DMS153 (cell line): ENCODE measurements at places on chromosomes 12 and 14.
A peak's percentile ranks its signal among the peaks of the same experiment; 100 is the strongest.

DNA sequence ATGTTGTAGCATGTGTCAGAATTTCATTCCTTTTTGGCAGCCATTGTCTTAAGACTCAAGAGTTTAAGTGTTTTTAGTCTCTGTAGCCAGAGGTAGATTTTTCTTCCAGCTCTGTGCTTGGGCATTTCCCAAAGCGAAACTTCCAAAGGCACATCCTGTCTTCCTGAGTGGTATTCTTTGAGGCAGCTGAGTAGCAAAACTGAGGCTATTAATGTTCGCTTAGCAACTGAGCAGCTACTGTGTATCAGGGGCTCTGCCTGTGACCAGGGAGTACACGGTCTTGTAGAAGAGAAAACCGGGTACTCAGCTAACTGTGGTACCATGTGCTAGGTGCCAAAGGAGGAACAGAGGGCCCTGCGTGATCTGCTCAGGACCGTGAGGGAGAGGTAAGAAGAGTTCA, 52.0 kb downstream of the ETV6 start:
- DNase-seq, result no peak

DNA sequence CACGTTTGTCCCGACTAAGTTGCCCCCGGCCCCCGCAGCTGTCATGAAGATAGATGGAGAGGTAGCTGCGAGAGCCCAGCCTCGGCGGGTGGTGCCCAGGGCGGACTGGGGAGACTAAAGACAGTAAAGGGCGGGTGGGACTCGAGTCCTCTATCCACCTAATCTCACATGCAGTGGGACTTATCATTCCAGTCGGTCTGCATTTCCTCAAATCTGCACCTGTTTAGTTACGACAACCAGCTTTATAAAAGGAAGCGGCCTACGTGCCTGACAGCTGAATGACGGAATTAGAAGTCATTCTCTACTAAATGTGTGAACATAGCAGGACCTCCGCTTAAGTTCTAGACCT, 109.8 kb upstream of the EGLN3 start:
- DNase-seq, result no peak

- DNase-seq, result no peak
These were observed 208.5 kb downstream of the RAD51B start for GRCh38 chr14:68028075-68028474.

GRCh38 chr14:100155049-100155621, 4.3 kb downstream of the DEGS2 start:
- no peak for DNase-seq

DNA sequence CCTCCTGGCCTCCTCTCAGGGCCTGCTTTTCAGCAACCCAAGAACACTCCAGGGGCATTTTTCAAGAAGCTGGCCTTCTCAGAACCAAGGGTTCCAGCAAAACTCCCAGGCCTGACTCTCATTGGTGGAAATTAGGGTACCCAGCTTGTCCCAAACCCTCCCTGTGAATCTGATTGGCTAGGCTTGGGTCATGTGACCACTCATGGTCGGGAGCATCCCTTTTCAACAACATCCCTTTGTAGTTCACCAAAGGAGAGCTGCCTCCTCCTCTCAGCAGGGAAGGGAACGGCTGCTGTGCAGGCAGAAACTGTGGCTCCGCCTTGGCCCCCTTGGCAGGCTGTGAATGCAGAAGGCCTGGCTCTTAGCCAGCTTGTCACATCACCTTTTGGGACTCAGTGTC, 94.5 kb downstream of the AACS start:
- no peak for DNase-seq

- no peak for DNase-seq
These were observed 133.2 kb downstream of the SLC35F4 start for GRCh38 chr14:57732463-57733285.

GRCh38 chr12:124532331-124532750, 35.1 kb downstream of the NCOR2 start:
- no peak for DNase-seq

GRCh38 chr14:60514378-60514740, 5.4 kb downstream of the SIX6 start:
- no peak for DNase-seq

DNA sequence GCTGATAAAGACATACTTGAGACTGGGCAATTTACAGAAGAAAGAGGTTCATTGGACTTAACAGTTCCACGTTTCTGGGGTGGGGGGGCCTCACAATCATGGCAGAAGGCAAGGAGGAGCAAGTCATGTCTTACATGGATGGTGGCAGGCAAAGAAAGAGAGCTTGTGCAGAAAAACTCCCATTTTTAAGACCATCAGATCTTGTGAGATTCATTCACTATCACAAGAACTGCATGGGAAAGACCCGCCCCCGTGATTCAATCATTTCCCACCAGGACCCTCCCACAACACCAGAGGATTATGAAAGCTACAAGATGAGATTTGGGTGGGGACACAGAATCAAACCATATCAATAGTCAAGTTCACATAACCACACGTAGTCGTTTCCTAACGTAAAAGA, 85.5 kb downstream of the USP15 start:
- no peak for DNase-seq

GRCh38 chr14:76716285-76716684, 45.0 kb upstream of the VASH1 start:
- DNase-seq, result no peak

GRCh38 chr12:127726671-127727315, 540.2 kb upstream of the TMEM132C start:
- no peak for DNase-seq

- DNase-seq, result no peak
These were observed 150.5 kb downstream of the PELI2 start for GRCh38 chr14:56268673-56269072.

DNA sequence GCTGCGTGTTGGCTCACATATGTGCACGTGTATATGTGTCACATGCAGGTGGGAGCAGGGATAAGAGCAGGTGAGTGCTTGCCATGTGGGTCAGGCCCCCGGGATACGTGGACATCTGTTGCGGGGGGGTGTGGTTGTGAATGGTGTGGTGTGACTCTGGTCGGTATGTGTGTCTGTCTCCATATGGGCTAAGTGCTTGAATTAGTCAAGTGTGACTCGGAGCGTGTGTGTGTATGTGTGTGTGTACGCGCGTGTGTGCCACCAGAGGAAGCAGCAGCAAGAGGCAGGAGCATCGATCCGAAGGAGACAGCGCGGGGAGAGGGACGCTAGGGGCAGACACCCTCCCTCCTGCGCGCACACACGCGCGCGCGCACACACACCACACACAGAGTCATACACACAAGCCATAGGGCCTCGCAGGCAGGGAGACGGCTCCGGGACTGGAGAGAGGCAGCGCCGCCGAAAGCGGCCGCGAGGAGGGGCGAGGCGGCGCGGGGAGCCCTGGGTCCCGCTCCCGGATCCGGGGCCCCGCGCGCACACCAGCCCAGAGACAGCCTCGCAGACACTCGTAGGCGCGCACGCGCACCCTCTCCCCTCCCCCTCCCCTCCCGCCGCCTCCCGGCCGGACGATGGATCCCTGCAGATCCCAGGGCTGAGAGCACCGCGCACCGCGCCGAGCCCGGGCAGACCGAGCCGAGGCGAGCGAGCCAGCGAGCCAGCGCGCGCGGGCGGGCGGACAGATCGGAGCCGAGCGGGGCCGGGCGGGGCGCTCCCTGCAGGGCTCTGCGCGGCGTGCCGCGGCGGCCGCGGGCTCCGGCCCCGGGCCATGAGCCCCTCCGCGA, at the start of gene ASIC1:
Gene ASIC1, plus strand, starts transcription at position 597 of the 842 bp plus-strand sequence. CDS start 1,171 bp downstream, outside the sequence.
- DNase-seq, result peak; percentile 8

DNA sequence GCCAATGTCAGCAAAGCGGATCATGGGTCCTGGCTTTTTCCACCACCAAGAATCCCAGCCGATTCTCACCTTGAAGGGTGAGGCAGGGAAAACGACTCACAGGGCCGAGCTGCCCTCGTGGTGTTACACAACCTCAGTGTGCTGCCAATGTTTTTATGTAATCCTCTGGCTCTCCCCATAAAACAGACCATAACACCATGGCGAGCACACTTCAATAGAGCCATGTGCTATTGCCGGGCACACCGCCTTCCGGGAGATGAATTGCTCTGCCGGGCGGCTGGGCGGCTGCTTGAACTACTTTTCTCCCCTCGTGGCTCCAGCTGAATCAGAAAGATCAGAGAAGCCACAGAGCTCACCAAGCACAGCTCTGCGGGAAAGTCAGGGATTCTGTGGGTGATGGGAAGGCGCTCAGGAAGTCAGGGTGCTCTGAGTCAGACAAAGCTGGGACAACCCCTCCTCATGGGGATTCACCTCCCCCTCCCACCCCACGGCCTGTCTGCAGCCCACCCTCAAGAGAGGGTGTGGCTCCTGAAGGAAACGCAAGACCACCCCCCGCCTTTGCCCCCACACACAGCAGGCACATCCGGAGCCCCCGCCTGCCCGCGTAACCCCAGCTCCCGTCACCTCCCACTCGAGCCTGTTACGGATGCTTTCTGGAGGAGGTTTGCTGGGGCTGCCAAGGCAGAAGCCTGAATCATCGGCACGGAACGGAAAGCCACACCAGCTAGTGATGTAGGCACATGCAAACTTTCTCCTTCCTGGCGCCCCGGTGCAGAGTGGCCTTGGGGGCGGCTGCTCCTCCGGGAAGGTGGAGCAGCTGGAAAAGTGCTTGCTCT, 1.8 kb downstream of the GALNT9 start:
- DNase-seq, result peak; percentile 62

GRCh38 chr12:46675736-46676135, 150.1 kb downstream of the SLC38A4 start:
- no peak for DNase-seq

GRCh38 chr14:100564512-100564911, 22.7 kb downstream of the BEGAIN start:
- no peak for DNase-seq

DNA sequence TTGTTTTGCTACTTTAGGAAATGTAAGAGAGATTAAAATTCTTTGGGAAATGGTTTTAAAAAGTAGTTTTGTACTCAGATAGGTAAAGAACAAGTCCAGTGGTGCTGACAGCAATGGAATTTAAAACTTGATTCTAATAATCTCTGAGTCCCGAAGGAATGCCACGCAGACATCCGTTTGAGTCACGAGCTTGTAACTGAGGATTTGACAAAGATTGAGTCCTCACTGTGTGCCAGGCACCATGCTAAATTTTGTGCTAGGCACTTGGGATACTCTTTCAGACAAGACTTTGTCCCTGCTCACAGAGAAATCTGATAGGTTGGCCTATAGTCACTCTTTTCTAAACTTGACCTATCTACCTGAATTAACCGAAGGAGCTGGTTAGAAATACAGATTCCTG, 12.7 kb downstream of the FLRT2 start:
- no peak for DNase-seq

GRCh38 chr14:99819514-99819913, 26.3 kb downstream of the EML1 start:
- no peak for DNase-seq

- DNase-seq, result peak; percentile 7
These were observed 285.2 kb upstream of the SYT10 start for GRCh38 chr12:33724867-33725266.

DNA sequence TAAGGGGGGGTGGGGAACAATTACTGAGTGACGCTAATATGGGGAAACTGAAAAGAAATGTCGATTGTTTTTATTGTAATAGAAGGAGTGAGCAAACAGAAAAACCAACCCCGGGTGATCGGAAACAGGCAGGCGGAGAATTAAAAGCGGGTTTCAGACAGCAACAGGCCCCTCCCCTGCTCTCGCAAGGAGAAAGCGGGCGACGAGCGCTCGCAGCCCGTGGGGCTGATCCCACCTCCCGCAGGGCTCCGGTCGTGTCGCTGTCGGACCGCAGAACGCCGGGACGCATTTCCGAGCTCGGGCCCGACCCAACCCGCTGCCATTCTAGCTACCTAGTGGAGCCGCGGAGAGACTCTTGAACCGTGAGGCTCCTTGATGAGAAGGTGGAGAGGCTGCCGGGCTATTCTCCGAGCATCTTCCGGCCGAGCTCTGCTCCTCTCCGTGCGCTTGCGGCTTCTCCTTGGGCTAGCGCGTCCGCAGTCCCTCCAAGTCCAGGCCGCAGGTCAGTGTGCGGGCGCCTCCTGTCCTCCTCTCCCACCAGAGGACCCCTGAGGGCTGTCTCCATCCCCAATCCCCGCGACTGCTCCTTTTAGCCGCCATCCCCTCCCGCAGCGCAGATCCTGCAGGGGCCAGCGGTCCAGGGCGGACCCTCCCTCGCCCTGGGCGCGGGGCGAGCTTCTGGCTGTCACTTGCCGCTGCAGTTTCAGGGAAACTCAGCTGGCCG, 4.1 kb upstream of the PAX9 start:
- DNase-seq, result no peak

DNA sequence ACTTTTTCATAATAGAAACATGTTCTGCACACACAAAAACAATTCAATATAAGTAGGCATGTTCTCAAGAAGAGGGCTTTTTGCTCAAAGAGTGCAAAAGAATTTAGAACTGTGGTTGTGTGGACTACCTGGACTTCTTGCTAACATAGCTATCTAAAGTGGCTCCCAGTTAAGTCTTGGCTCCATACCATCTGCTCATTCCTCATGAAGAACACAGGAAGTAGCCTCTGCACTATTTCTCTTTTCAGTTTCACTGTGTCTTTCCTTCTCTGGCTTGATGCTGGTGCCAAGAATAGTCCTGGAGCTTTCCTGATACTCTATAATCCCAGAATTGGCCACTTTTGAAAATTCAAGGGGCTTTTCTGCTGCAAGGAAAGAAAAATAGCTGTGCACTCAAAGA, 127.4 kb downstream of the CCER1 start:
- no peak for DNase-seq

GRCh38 chr12:90281154-90281868, 572.7 kb upstream of the ATP2B1 start:
- no peak for DNase-seq

- DNase-seq, result no peak
These were observed 51.5 kb downstream of the ZC3H14 start for GRCh38 chr14:88614218-88614907.

GRCh38 chr12:128810182-128811127, 13.3 kb downstream of the SLC15A4 start:
- DNase-seq, result no peak

DNA sequence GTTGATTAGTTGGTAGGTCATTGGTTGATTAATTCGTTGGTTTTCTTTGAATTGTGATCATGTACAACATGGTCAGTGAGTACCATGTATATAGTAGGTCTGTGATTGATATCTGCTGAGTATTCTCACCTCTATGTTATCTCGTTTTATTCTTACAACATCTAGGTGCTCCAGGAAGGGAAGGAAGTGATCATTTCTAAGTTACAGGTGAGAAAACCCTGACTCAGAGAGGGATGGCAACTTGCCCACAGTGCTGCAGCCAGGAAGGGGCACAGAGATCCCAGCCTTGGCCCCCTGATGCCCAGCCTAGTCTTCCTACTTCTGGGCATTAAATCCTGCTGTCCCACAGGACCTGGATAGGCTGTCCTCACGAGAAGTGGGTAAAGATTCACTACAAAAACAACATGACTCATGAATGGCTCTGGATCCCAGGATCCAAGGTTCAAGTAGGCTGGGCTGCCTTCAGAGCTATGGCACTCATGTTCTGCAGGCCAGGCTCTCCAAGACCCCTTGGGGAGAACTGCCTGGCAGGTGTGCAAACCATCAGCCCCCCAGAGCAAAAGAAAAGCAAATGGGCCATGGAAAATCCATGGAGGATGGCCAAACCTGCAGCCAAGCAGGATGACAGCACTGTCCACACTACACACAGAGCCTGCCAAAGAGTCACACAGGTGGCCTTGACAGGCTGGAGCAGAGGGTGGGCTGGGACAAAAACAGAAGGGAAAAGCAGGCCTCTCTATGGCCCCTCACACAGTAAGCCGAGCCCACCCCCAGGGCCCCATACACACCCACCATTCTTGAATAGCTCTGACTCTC, 146.2 kb downstream of the BCL11B start:
- no peak for DNase-seq

- DNase-seq, result no peak
These were observed 148.8 kb upstream of the E2F7 start for GRCh38 chr12:77214136-77214535.

GRCh38 chr12:115752913-115753726, 524.4 kb downstream of the MED13L start:
- peak; percentile 73 for DNase-seq
